HepG2 (cell line): ENCODE measurements at places on chromosomes 4 and X. TPM values are rescaled to one million over a fixed set of nuclear protein-coding genes. Genes with fewer than 3 reads are reported as not detected.

The IL1RAPL2 gene
- total RNA-seq = not detected in 2 replicates

The HDAC8 gene
- total RNA-seq = 28.6 and 34.9 TPM in 2 replicates

The SPANXN4 gene
- total RNA-seq = not detected in 2 replicates

GRCh38 chr4:25951390-25951952, 37.5 kb downstream of the SMIM20 start:
- no peaks in the 10 kb centered on the region; the same call in 2 of the 3 replicates for H3K27me3 ChIP-seq
- no peak for DNase-seq
- H3K4me1 ChIP-seq = peaks cover 58% of the 10 kb centered on the region

DNA sequence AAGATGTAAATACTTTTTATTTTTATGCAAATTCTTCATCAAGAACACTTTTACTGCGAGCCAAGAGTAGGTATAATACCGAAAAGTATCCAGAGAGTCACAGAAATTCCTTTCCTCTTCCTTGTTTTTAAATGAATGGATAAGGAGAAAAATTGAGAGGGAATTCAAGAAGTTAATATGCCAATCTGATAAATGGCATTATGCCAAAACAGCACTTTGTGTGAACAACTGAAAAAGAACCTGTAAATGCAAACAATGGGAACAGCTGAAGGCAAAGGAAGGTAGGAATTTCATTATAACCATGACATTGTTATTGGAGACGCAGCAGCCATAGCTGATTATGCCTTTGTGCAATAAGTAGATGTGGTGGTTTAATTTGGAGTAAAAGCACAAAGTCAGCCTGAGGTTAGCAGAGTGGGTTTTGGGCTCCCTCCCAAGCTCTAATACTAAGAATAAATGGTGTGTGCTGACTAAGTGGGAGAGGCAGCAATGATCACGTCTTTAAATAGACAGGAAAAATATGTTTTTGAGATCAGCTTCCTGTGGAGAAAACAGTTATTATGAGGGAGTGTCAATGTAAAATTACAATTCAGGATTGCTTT, 209.8 kb upstream of the NDST4 start:
- no peak overlapping the region for H3K27ac ChIP-seq
- no peaks in the 10 kb centered on the region for H3K27me3 ChIP-seq
- H3K4me3 ChIP-seq = no peak overlapping the region
- H3K4me1 ChIP-seq = no peaks in the 10 kb centered on the region

DNA sequence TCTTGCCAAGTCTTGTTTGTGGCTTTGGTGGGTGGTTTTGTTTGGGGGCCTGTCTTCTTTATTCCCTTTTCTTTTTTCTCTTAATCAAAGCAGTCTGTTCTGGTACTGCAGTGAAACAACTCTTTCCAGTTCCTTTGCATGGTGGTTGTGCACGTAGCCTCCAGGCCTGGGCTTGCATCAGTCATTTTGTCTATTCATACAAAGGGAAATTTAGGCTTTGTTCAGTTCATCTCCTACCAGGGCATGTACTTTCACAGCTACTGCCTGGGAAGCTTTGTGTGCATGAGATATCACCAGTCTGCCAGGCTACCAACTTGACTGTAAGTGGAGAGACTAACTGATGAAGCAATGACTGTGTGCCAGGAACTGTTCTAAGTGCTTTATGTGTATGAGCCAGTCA, 8.5 kb downstream of the TRIM2 start:
- peaks cover 20% of the 10 kb centered on the region for H3K4me1 ChIP-seq
- no peak overlapping the region for H3K4me3 ChIP-seq
- no peak for DNase-seq
- H3K27ac ChIP-seq = no peak overlapping the region
- no peaks in the 10 kb centered on the region; the same call in 2 of the 3 replicates for H3K27me3 ChIP-seq

- H3K27me3 ChIP-seq = no peaks in the 10 kb centered on the region
- H3K4me3 ChIP-seq = no peak overlapping the region
- 0 out of 2 replicates have a peak, but pooled peaks cover 12% of the 10 kb centered on the region for H3K4me1 ChIP-seq
- H3K36me3 ChIP-seq = no peaks in the 10 kb centered on the region
- no peak for DNase-seq
Measured at GRCh38 chr4:4733663-4734062, 125.8 kb upstream of the MSX1 start.

GRCh38 chr4:52373650-52374049, 285.5 kb downstream of the USP46 start:
- H3K27me3 ChIP-seq = 0 out of 3 replicates have a peak, but pooled peaks cover 3% of the 10 kb centered on the region
- no peak overlapping the region for H3K27ac ChIP-seq
- H3K4me1 ChIP-seq = peaks cover 41% of the 10 kb centered on the region
- H3K4me3 ChIP-seq = no peak overlapping the region
- H3K36me3 ChIP-seq = no peaks in the 10 kb centered on the region

- H3K27ac ChIP-seq = no peak overlapping the region
- H3K4me1 ChIP-seq = no peaks in the 10 kb centered on the region
- no peak overlapping the region for H3K4me3 ChIP-seq
Measured at GRCh38 chrX:72045141-72045540, 86.6 kb downstream of the RTL5 start.
